Activated naive CD8-positive, alpha-beta T cell treated with anti-CD3 and anti-CD28 coated beads for 36 hours (primary cell): ENCODE measurements at places on chromosomes 1 and 21.

DNA sequence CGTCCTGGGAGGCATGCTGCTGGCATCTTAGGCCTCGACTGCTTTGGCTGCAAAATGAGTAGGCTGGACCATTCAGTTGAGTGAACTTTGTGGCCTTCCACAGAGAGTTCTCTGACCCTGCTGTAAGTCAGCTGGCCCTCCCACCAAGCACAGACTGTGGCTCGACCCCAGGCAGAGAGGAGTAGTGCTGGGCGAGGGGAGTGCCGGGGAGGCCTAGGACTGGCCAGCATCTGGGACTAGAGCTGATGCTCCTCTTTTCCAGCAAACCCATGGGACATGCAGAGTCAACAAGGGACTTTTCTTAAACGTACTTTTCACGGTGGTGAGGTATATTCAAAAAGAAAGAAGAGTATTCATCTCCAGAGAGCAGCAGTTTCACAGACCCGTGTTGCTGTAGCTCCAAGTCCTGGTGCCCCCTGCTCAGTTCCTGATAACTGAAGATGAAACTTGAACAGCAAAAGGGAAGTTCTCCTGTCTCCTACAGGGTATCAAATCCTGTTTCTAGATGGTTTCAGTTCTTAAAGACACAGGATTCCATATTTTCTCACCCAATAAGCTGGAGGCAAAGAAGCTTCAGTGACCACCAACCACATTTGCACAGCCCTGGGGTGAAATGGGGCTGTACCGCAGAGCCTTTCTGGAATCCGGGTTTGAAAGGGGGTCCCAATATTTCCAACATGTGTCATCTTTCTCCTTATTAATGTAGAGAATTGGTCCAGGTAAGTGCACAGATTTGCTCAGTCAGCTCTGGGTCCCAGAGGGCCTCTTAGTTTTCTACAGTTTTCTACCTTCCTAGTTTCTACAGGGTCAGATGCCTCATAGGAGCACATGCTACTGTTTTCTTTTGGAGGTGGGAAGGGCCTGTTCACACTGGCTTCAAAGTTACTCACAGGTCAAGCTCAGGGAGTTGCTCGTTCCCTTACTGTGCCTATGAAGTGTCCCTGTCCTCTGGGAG is 20.9 kb downstream of the BATF3 start:
- H3K36me3 ChIP-seq = peaks cover 3% of the 10 kb centered on the region
- DNase-seq = no peak
- peaks cover 38% of the 10 kb centered on the region for H3K4me1 ChIP-seq
- no peaks in the 10 kb centered on the region for H3K27me3 ChIP-seq
- peak overlapping the region; percentile 18 for H3K27ac ChIP-seq
- H3K4me3 ChIP-seq = no peak overlapping the region

- no peaks in the 10 kb centered on the region for H3K36me3 ChIP-seq
- H3K4me1 ChIP-seq = peaks cover 11% of the 10 kb centered on the region
- H3K27ac ChIP-seq = peak overlapping the region; percentile 43
- DNase-seq = peak; percentile 42
- peak overlapping the region; percentile 49 for H3K4me3 ChIP-seq
Measured at GRCh38 chr1:41365772-41366454, 4.7 kb downstream of the FOXO6 start.

GRCh38 chr1:100277866-100278265 is 11.8 kb downstream of the RTCA start:
- no peak overlapping the region for H3K4me3 ChIP-seq
- no peak overlapping the region for H3K27ac ChIP-seq
- no peak for DNase-seq

DNA sequence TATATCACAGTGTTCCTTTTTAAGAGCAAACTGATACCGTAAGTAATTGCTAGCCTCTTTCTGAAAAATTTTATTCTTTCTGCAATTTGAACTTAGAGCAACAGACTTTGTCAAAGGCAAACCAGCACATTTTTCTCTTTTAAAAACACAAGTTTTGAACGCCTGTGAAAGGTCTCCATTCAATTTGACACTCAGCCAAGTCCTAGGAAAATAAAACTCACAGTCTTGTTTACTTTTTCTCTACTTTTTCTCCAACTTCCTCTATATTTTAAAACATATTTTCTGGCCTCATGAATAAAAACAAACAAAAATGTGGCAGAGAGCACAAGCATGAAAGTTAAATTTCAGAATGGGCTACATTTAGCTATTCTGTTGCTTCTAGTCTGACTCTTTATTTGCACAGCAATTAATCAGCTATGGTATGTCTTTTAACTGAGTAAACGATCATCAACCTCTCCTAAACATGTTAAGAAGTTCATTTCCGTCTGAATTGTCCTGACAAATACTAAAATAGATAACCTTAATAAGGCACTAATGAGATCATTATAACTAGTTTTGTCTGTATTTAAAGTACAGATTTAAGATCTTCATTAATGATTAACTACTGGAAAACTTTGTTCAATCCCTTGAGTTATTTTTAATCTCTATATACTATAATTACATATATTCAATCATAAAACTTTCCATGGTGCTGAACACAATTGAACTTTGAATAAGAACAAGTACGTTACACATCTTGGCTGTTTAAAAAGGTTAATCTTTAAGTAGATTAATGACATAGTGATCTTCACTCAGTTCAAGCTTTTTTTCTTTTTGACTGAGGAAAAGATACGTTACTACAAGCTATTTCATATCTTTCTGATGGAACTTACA is 550.6 kb downstream of the PTBP2 start:
- no peak overlapping the region for H3K4me3 ChIP-seq
- H3K27ac ChIP-seq = no peak overlapping the region
- no peak for DNase-seq
- no peaks in the 10 kb centered on the region for H3K27me3 ChIP-seq
- H3K4me1 ChIP-seq = no peaks in the 10 kb centered on the region
- peaks cover 24% of the 10 kb centered on the region for H3K36me3 ChIP-seq

GRCh38 chr1:116785006-116785405 is 30.8 kb downstream of the CD2 start:
- DNase-seq = no peak
- no peaks in the 10 kb centered on the region for H3K27me3 ChIP-seq
- H3K4me1 ChIP-seq = peaks cover 14% of the 10 kb centered on the region
- H3K36me3 ChIP-seq = peaks cover 23% of the 10 kb centered on the region

DNA sequence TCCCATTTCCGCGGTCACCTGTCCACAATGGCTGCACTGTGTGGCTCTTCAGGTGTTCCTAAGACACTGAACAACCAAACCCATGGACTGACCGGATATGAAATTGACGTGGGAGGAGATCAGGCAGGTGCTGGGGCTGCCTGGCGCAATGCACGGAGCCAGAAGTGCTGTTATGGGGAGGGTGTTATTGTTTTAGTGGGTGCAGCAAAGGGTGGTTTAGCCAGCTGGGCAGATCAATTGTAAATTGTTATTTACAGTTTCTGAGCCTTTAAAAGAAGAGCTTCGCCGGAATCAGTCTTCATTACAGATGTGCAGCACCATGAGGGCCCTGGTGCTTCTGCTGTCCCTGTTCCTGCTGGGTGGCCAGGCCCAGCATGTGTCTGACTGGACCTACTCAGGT is at the start of gene CA6:
Gene CA6 (plus strand): TSS at position 301 of the 400 bp plus-strand sequence. CDS start 19 bp downstream, at position 320.
- H3K36me3 ChIP-seq = peaks cover 47% of the 10 kb centered on the region
- H3K27ac ChIP-seq = peak within 1 kb of the TSS; percentile 98
- peaks cover 83% of the 10 kb centered on the region for H3K4me1 ChIP-seq

GRCh38 chr1:61111084-61112004 is 29.0 kb downstream of the NFIA start:
- no peak for DNase-seq
- H3K4me1 ChIP-seq = peaks cover 6% of the 10 kb centered on the region
- no peak overlapping the region for H3K27ac ChIP-seq
- no peaks in the 10 kb centered on the region for H3K27me3 ChIP-seq

DNA sequence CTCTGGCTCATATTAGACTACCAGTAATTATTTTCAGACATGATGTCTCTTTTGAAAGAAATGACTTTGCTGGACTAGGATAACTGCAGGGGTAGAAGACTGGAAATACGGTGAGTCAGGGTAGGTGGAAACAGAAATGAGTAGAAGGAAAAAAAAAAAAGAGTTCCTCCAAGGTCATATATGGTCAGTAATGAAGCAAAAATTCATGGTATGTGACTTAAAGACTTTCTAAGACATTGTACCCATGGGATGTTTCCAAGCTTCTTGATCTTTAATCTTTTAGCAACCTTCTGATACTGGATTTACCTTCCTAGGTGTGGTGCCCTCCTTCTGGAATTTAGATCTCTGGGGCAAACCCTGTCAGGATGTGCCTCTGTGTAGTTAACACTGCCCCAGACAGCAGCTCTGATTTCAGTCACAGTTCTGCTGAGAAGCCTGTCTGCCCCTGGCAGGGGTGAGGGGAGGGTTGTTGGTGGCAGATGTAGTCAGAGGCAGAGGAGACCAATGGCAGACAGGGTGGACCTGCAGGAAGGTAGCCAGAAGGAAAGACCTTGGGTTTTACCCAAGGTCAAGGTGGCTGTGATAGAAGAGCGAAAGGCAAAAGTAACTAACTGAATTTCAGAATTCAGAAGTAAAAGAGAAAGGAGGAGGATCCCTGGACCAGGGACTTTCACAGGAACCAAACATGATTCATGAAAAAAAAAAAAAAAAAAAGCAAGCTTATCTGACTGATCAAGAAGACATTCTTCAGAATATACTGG is 44.1 kb upstream of the BCL10 start:
- H3K27ac ChIP-seq = no peak overlapping the region
- no peak for DNase-seq
- H3K27me3 ChIP-seq = peaks cover 50% of the 10 kb centered on the region

DNA sequence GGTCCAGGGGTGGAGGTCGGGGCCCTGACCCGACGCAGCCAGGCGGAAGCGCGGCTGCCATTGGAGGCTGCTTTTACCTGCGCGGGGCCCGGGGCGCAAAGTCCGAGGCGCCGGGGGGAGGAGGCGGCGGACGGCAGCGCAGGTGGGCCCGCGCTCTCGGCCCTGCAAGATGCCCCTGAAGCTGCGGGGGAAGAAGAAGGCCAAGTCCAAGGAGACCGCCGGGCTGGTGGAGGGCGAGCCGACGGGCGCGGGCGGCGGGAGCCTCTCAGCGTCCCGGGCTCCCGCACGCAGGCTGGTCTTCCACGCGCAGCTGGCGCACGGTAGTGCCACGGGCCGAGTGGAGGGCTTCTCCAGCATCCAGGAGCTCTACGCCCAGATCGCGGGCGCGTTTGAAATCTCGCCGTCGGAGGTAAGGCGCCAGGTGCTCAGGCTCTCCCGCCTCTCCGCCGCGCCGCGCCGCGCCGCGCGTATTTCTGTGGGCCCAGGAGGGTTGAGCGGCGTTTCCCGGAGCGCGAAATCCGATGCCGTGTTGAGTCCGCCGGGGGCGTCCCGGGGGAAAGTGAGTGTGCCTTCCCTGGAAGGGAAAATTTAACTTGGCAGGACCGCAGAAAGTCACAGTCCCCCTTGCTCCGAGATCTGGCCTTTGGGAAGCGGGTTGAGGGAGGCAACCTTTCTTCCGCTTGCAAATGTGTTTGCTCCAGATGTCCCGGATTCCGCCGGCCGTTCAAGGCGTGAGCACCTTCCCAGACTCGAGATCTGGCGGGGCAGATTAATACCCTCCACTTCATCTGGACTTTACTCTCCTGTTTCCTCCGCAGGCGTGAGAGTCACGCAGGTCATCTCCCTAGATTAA is at the start of gene GIPC2:
Gene GIPC2 (plus strand): TSS at position 41 of the 853 bp plus-strand sequence. CDS start 129 bp downstream, at position 170.
- H3K4me1 ChIP-seq = peaks cover 42% of the 10 kb centered on the region
- peak within 1 kb of the TSS; percentile 70 for H3K4me3 ChIP-seq
- no peak within 1 kb of the TSS for H3K27ac ChIP-seq
- H3K27me3 ChIP-seq = peaks cover 51% of the 10 kb centered on the region

GRCh38 chr1:83692524-83693381 is 306.2 kb downstream of the TTLL7 start:
- peaks cover 23% of the 10 kb centered on the region for H3K4me1 ChIP-seq
- H3K4me3 ChIP-seq = peak overlapping the region; percentile 77
- H3K36me3 ChIP-seq = peaks cover 4% of the 10 kb centered on the region
- no peak overlapping the region for H3K27ac ChIP-seq
- H3K27me3 ChIP-seq = no peaks in the 10 kb centered on the region
- DNase-seq = no peak

- DNase-seq = no peak
- H3K36me3 ChIP-seq = no peaks in the 10 kb centered on the region
- peaks cover 2% of the 10 kb centered on the region for H3K4me1 ChIP-seq
- H3K27ac ChIP-seq = no peak overlapping the region
Measured at GRCh38 chr1:93773049-93773838, 91.6 kb upstream of the BCAR3 start.

GRCh38 chr1:85339656-85340399 is 63.4 kb upstream of the BCL10 start:
- H3K4me1 ChIP-seq = peaks cover 3% of the 10 kb centered on the region
- no peak overlapping the region for H3K4me3 ChIP-seq

GRCh38 chr1:98331243-98331642 is 330.3 kb upstream of the SNX7 start:
- DNase-seq = no peak
- no peaks in the 10 kb centered on the region for H3K36me3 ChIP-seq
- no peaks in the 10 kb centered on the region for H3K27me3 ChIP-seq
- H3K4me1 ChIP-seq = no peaks in the 10 kb centered on the region
- H3K4me3 ChIP-seq = no peak overlapping the region

- no peaks in the 10 kb centered on the region for H3K27me3 ChIP-seq
- no peaks in the 10 kb centered on the region for H3K36me3 ChIP-seq
- no peak for DNase-seq
- H3K27ac ChIP-seq = no peak overlapping the region
- H3K4me3 ChIP-seq = no peak overlapping the region
Measured at GRCh38 chr1:207397525-207397926, 56.6 kb upstream of the CR2 start.

- peaks cover 4% of the 10 kb centered on the region for H3K4me1 ChIP-seq
- no peaks in the 10 kb centered on the region for H3K27me3 ChIP-seq
- no peak for DNase-seq
- no peak overlapping the region for H3K4me3 ChIP-seq
Measured at GRCh38 chr1:59506952-59507351, 210.1 kb downstream of the FGGY start.

DNA sequence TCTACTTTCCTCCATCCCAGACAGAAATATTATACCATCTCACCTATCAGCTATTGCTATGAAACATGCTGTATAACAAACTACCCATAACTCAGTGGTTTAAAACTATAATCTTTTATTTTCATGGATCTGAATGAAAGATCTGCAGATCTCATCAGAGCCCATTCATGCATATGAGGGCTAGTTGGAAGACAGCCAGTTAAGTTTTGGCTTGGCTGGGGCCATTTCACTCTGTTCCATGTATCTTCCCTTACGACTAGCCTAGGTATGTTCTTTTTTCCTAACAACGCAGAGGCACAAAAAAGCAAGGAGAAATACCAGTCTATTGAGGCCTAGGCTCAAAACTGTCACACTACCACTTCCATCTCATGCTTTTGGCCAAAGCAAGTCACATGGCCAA is 28.1 kb upstream of the RGS1 start:
- DNase-seq = no peak
- no peaks in the 10 kb centered on the region for H3K27me3 ChIP-seq
- H3K36me3 ChIP-seq = no peaks in the 10 kb centered on the region
- H3K27ac ChIP-seq = no peak overlapping the region

- H3K4me3 ChIP-seq = no peak overlapping the region
- H3K27me3 ChIP-seq = no peaks in the 10 kb centered on the region
- DNase-seq = no peak
- no peaks in the 10 kb centered on the region for H3K36me3 ChIP-seq
Measured at GRCh38 chr1:111571239-111571638, 48.4 kb upstream of the RAP1A start.

- no peak for DNase-seq
- no peaks in the 10 kb centered on the region for H3K36me3 ChIP-seq
- H3K27me3 ChIP-seq = no peaks in the 10 kb centered on the region
- H3K4me1 ChIP-seq = no peaks in the 10 kb centered on the region
- H3K4me3 ChIP-seq = no peak overlapping the region
Measured at GRCh38 chr1:93824834-93825233, 54.2 kb downstream of the DNTTIP2 start.

GRCh38 chr1:94069919-94070285 is 51.0 kb downstream of the ABCA4 start:
- H3K4me1 ChIP-seq = peaks cover 9% of the 10 kb centered on the region
- H3K27me3 ChIP-seq = no peaks in the 10 kb centered on the region
- no peak overlapping the region for H3K4me3 ChIP-seq
